ENCODE measurements at places on chromosomes 3 and 15. TPM values are rescaled to one million over a fixed set of nuclear protein-coding genes. Genes with fewer than 3 reads are reported as not detected.

DNA sequence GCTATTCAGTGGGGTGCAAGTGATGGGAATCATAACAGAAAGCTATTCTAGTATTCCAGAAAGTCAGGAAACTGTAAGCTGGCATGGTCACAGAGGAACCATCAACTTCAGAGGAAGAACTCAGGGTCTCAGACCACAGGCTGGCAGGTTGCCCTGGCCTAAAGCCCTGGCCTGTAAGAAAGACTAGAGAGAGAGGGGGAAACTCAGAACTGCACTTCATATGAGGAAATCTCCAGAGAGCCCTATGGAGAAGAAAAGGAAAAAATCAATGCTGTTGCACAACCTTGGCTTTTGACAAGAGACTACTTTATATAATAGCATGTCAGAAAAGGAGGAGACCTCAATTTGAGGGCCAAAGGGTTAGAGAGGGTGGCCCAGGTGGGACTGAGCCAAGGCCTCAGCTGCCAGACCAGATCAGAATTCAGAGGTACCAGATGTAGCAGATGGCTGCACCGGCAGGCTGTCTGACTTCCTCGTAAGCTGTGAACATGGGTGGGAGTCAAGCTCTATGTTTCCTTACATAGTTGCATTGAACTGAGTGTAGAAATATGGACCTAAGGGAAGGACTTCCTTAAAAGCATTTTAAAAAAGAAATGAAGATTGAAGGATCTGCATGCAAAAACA is 333.8 kb downstream of the PDCD6IP start:
- DNase-seq: no peak
- no peaks in the 10 kb centered on the region for H3K4me1 ChIP-seq
- no peaks in the 10 kb centered on the region for H3K27me3 ChIP-seq
- no peaks in the 10 kb centered on the region for H3K36me3 ChIP-seq
- H3K27ac ChIP-seq: no peak overlapping the region

- no peak overlapping the region for H3K27ac ChIP-seq
- no peaks in the 10 kb centered on the region for H3K27me3 ChIP-seq
- peaks cover 17% of the 10 kb centered on the region for H3K4me1 ChIP-seq
- no peak overlapping the region for H3K4me3 ChIP-seq
- DNase-seq: no peak
These were observed 14.8 kb downstream of the GTPBP8 start for GRCh38 chr3:113005611-113006010.

Gene POLQ
- total RNA-seq: 0.16 TPM

DNA sequence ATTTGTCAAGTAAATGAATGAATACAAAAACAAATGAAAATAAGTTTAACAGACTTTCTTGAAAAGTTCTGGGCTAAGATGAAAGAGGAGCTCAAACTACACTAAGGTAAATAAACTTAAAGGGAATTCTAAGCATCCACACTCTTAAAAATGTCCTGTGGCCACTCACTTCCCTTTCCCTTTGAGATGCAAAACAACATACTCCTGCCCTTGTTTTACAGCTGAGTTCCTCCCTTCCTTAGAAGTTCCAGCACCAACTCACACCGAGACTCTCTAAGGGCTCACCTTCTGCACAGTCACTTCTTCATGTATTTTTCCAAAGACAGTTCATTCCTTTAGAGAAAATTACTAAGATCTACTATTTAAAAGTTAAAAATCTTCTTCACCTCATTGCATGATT is 123.3 kb upstream of the CMC1 start:
- no peaks in the 10 kb centered on the region for H3K36me3 ChIP-seq
- H3K4me3 ChIP-seq: no peak overlapping the region
- no peak overlapping the region for H3K27ac ChIP-seq
- no peaks in the 10 kb centered on the region for H3K4me1 ChIP-seq

DNA sequence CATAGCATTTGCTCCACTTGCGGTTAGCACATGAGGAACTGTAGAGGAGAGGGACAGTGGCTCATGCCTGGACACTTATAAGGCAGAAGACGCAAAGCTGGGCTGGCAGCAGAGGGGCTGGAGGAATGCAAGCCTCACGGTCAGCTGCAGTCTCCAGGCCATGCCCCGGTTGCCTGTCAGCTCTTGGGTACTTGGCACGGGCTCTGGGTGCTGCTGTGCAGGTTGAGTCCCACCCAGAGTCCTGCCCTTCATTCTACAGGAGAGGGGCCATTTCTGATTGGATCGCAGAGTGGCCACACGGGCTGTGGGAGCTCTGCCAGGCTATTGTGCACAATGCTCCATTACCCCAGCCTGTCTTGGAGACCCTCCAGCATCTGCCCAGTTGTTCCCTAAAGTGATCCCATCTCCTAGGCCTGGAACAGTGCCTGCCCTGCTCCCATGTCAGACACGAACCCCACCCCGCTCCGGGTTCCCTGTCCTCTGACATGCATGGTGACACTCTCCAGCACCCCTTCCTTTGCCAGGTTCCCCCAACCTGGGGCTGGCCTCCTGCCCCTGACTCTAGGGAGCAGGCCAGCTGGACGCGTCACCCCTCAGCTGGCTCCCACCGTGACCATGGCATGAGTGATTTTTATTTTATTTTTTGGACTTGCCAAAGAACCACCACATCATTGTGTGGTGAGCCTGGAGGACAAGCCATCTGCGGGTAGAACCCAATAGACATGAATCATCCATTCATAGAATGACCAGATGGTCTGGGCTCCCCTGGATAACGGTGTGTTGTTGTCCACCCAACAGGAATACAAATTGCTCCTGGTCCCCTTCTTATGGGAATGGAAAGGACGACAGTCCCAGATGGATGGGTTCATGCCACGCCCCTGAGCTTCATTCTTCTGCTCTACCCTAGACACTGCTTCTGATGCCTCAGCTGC is 51.0 kb upstream of the KLF13 start:
- H3K4me1 ChIP-seq: no peaks in the 10 kb centered on the region
- H3K36me3 ChIP-seq: no peaks in the 10 kb centered on the region
- H3K27me3 ChIP-seq: no peaks in the 10 kb centered on the region
- DNase-seq: peak; percentile 59
- no peak overlapping the region for H3K4me3 ChIP-seq
- no peak overlapping the region for H3K27ac ChIP-seq
